ENCODE measurements at places on chromosomes 5 and 9. TPM values are rescaled to one million over a fixed set of nuclear protein-coding genes. Genes with fewer than 3 reads are reported as not detected.

SPATA31C2 gene
- total RNA-seq = 0.53 TPM

SPINK7 gene
- not detected for total RNA-seq

RIC1 gene
- total RNA-seq = 26.6 TPM

TAF9 gene
- 181 TPM for total RNA-seq

PPP2R2B gene
- not detected for total RNA-seq

BSPRY gene
- 0.15 TPM for total RNA-seq

HMCN2 gene
- total RNA-seq = 5.6 TPM

GRAMD2B gene
- total RNA-seq = 12.1 TPM

FPGS gene
- 39.4 TPM for total RNA-seq

KCNV2 gene
- not detected for total RNA-seq

LRSAM1 gene
- total RNA-seq = 7.3 TPM

HSPA4 gene
- total RNA-seq = 166 TPM
